Esophagus muscularis mucosa (tissue), 4 donors: ENCODE measurements at places on chromosomes 3 and 15. TPM values are rescaled to one million over a fixed set of nuclear protein-coding genes. Genes with fewer than 3 reads are reported as not detected.

The MEGF11 gene
- total RNA-seq = not detected

The CAND2 gene
- 10.8 TPM for total RNA-seq

The RLBP1 gene
- 0.50 TPM for total RNA-seq

The COLQ gene
- total RNA-seq = 1.2 TPM

The YEATS2 gene
- total RNA-seq = 25.3 TPM

The MGA gene
- total RNA-seq = 25.3 TPM

The SYNPR gene
- not detected for total RNA-seq

GRCh38 chr3:82978368-82978767, 1216.9 kb upstream of the GBE1 start:
- no peak for DNase-seq

- no peak for DNase-seq
Measured at GRCh38 chr3:81198216-81198615, 563.2 kb downstream of the GBE1 start.

- no peak for DNase-seq
Measured at GRCh38 chr3:10196389-10197052, 31.8 kb downstream of the IRAK2 start.

DNA sequence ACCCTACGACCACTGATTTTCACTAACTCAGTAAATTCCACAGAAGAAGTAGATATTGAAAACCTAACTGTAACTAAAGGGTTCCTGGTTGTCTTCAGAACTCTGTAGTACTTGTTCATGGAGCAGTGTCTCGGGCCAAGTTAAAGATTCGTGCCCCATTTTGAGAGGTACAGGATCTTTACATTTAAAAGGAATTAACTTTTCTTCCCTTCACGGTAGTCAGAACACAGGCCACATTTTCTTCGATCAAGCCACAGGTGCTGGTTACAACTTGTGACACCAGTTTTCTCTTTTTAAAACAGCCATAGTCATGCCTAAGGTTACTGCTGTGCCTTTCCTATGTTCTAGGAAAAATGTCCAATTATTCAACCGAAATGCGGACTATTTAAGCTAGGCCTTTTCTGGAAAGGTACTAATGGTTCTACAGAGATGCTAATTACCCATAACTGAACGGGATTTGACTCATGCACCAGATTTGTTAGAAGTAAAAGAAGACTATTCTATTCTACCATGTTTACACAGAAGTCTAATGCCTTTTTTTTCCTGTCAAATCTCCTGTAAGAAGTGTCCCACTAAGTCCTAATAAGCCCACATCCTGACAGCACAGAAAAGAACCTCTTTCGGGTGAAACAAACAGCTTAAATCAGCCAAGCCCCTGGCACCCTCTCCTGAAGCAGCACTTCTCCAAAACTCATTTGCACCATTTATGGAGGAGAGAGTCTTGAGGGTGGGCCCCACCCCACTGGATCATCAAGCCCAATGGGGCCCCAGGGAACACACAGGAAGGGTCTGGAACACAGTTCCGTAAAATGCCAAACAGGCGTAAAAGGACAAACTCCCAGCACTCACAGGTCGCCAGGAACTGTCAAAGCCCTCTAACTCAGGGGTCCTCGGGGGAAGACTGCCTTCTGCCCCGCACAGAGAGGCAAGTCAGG, 1.9 kb downstream of the LRIG1 start:
- no peak for DNase-seq

DNA sequence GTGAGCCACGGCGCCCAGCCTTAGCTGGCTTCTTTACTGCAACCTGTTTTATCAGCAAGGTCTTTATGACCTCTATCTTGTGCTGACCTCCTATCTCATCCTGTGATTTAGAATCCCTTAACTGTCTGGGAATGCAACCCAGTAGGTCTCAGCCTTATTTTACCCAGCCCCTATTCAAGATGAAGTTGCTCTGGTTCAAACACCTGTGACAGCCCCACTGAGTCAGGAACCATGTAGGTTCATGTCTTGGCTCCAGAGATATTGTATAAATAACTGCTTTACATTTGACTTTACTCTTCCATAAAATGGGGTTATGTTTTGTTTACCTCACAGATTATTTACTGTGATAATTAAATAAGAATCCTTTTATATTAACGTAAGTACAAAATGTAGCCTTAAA, 27.1 kb upstream of the ANO10 start:
- DNase-seq = no peak

DNA sequence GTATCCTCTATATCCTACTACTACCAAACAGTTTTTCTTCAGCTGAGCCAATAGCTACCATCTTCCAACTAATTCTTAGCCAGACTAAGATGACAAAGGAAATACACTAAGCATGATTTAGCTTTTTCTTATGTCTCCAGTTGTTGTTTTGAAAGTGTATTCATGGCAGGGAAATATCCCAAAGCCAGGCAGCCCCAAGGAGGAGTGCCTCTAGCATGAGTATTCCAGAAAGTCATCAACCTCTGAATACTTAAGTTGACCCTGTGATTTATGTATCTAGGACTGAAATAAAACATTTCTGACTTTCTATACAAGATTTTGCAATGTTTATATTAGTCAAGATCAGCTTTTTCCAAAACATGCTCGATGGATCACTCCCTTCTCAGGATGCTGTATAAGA, 449.1 kb downstream of the IL5RA start:
- DNase-seq = no peak

- no peak for DNase-seq
Measured at GRCh38 chr3:60549863-60550262, 701.4 kb downstream of the FHIT start.

GRCh38 chr15:70480196-70480856, 283.0 kb downstream of the UACA start:
- DNase-seq = no peak

DNA sequence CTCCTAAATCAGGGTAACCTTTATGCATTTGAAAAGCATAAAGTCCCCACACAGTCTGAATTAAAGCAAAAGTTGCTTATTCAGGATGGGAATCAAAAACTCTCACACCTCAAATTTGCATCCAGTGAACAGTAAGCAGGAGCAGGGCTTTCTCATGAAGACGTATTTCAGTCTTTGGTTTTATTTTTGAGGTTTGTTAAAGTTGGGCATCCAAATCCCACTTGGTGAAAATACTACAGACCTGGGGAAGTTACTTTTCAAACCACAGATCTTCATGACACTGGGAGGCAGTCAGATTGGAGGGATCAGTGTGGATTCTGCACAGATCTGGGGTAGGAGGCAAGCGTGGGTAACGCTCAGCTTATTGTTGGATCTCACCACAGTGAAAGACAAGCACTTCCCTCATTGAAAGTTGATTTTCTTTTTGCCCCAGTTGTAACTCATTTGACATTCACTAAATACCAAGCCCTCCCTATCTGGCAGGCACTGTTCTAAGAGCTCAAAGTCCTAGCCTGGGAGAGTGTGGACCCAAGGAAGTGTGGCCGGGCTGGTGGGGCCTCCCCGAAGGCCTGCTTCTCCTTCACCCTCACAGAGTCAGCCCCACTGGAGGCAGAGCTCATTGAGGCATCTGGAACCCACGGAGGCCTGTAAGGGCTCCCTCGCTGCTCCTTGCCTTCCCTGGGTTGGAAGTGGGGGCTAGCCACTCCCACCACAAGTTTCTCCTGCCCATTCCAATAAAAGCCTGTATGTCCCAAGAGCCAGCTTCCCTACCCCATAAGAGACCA, 783 bp upstream of the ISG20 start:
- DNase-seq = no peak

GRCh38 chr3:141410408-141410807, 42.1 kb downstream of the ZBTB38 start:
- DNase-seq = no peak

DNA sequence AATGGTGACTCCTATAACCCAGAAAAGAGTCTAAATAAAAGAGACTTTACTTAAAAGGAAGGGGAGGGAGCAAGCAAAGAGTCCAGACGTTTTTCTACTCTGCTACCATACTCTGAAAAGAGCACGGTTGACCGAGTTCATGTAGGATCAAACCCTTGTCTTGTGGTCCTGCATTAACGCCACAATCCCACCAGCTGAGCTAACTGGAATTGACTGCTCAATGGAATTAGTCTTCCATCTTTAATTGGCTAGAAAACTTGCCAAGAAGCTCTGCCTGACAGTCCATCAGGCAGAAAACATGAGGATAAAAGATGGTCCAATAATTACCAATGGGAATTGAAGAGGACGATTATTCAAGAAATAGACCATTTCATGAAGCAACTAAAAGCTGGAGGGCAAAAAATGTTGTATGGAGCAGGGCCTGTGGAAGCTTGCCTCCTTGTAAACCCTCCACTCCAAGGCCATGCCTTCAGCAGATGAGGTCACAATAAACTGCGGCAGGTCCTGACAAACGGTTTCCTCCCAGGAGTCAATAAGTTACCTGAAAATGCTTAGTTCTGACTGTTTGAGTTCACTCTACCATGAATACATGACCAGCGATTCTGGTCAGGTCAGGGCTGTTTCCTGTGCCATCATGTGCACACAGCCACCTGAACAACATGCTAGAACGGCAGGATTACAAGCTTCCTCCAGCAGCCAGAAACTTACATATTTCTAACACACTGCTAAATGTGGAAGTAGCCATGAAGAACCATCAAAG, 35.6 kb upstream of the ARHGEF3 start:
- no peak for DNase-seq

DNA sequence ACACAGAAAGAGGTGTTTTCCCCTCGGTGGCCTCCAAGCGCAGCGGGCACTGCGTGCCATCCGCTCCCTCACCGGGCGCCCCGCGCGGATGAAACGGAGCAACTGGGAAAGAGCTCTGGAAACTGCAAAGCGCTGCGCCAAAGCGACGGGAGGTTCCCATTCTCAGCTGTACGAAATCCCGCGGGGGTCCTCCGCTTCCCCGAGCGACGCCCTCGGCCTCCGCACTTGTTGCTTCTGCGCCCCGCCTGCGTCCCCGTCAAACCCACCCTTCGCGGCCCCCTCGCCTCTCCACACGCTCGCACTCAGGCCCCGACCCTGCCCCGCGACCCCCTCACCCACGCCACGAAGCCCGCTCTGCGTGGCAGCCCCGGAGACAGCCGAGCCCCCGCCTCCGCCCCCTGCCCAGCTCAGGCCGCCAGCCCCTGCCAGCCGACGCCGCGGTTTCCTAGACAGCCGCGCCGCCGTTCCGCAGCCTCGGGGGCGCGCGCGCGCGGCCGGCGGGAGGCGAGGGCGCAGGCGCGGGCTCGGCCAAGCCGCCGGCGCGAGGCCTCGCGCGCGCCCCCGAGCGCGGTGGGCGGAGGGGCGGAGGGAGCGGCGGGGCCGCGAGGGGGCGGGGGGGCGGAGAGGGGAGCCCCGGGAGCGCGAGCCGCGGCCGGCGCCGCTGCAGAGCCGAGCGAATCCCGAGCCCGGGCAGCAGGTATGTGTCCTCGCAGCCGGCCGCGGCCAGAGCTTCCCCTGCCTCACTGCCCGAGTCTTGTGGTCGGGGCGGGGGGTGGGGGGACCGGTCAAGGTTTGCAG, at the start of gene TMEM266:
Gene TMEM266 (plus strand): TSS at position 666 of the 798 bp plus-strand sequence. CDS start 74,279 bp downstream, outside the sequence.
- DNase-seq = no peak

DNA sequence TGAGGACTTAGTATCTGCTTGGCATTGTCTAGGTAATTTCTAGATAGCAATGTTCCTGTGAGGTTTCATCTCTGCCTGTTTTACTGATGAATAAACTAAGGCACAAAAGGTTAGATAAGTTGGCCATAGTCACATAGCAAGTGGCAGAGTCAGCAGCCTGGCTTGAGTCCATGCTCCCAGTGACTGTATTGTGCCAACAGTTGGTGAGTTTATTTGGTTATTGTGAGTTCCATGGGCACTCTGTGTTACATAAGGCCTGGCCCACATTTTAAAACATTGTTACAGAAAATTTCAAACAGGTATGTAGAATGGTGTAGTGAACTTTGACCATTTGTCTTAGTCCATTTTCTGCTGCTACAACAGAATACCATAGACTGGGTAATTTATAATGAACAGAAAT, 15.2 kb downstream of the MCM2 start:
- DNase-seq = no peak

- no peak for DNase-seq
Measured at GRCh38 chr15:94703596-94703995, 472.2 kb downstream of the MCTP2 start.

DNA sequence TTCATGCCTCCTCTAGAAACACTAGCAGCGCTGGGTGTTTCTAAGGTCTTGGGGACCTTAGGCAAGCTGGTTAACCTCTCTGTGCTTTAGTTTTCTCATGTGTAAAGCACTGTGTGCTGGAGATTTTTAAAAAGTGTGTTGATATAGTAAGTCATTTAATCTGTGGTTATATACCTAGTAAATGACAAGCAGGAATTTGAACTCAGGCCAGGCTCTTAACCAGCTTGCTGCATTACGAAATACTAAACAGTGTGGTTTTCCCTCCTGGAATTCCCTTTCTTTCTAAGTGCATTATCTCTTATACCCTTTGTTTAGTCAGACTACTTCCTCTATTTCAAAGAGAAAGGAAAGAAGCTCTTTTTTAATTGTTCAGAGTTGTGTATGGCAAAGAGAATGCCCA, 26.5 kb downstream of the NEO1 start:
- DNase-seq = no peak

GRCh38 chr3:83738202-83738601, 1220.6 kb upstream of the CADM2 start:
- DNase-seq = no peak

DNA sequence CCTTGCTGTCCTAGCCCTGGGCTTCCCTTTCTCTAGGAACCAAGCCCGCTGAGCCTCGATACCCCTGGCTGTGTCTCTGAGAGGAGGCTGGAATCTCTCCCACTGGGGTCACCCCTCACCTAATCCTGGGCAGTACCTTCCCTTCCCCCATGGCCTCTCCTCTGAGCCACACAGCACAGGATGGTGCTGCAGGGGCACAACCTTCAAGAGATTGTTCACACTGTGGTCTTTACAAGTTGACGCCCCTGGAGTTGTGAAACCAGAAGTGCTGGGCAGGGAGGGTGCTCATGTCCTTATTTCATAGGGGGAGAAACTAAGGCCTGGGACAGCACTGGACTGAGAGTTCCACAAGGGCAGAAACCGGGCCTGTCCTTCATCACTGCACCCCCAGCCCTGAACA, 70.9 kb upstream of the TMEM115 start:
- no peak for DNase-seq

DNA sequence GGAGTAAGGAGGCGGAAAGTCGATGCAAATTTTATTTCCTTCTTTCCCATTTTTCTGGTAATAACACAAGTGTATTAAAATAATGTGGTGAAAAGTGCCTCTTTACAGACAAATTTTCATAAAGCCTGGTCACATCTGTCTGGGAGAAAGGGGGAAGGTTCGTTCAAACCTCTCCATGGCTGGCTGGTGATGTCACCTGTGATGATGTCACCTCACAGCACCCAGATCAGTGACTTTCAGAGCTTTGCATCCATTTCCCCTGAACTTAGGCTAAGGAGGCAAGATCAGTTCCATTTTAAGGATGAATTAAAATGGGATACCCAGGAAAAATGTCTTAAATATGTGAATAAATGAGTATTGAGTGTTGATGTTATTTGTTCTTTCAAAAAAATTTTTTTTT, 34.1 kb downstream of the ATP10A start:
- no peak for DNase-seq

GRCh38 chr15:55289011-55289745, 435 bp downstream of the RAB27A start:
- DNase-seq = no peak

DNA sequence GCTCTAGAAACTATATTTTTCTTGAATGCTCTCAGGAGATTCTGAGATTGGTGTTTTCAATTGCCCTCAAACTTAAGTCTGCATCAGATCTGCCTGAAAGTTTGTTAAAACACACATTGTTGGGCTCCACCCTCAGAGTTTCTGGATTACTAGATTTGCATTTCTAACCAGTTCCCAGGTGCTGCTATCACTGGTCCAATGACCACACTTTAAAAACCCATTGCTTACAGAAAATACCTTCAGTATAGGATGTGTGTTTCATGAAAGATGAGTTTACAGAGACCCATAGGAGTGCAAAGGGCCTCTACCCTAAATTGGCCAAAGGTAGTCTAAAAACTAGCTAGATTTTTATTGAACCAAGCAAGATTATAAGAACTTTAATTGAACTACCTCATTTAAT, 17.8 kb downstream of the GRM7 start:
- DNase-seq = no peak
